ENCODE measurements at places on chromosomes 6 and 20.

- DNase-seq: no peak
Measured at GRCh38 chr6:40419946-40420728, 167.0 kb downstream of the LRFN2 start.

- no peak for DNase-seq
Measured at GRCh38 chr6:6764764-6765434, 176.4 kb downstream of the LY86 start.

- DNase-seq: no peak
Measured at GRCh38 chr6:159983641-159984080, 14.8 kb downstream of the IGF2R start.

GRCh38 chr20:43636429-43636828 lies 30.5 kb upstream of the MYBL2 start:
- no peak for DNase-seq

DNA sequence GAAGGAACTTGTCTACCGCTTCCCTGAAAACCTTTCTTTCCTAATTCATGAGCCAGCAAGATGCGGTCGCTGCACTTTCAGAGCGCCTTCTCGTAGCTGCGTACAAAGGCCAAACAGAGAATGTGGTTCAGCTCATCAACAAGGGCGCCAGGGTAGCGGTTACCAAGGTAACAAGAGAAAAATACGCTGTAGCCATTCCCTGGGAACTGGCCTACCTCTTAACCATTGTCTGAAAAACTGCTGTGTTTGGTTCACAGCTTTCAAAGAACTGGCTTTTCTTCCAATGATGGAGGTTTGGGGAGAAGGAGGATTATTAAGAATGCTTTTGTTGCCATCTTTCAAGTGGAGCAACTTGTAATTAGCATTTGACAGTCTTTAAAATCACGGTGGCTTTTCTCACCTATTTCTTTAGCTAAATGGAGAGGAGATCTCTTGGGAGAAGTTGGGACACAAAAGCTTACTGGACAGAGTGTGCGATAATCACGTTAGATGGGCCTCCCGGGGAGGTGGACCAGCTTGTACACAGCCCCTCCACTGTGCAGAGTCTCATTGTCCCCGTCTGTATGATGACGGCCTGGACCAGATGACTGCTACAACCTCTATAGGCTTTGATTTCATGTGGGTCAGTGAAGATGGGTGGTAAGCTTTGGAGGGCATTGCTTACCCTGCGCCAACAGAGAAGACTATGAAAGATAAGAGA lies 71.5 kb downstream of the LYRM2 start:
- DNase-seq: no peak
